DMS53 (cell line): ENCODE measurements at places on chromosomes 6 and 20.

DNA sequence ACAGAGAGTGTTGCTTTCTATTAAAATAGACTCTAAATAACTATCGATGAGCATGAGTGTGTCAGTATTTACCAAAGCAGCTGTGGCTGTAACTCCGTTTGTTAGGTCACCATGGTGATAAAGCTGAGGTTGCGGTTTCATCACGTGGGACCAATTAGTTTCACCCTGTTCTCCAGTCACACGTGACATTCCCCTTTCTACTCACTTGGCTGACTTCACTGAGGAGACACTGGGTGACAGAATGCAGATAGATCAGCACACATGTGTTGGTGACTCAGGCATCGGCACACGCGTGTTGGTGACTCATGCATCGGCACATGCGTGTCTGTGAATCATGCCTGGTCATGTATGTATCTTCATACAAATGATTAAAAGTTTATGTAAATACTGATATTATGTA lies 285.4 kb downstream of the THBS2 start:
- DNase-seq = peak; percentile 95

GRCh38 chr20:44460795-44461141 lies 14.9 kb upstream of the TTPAL start:
- peak; percentile 78 for DNase-seq

DNA sequence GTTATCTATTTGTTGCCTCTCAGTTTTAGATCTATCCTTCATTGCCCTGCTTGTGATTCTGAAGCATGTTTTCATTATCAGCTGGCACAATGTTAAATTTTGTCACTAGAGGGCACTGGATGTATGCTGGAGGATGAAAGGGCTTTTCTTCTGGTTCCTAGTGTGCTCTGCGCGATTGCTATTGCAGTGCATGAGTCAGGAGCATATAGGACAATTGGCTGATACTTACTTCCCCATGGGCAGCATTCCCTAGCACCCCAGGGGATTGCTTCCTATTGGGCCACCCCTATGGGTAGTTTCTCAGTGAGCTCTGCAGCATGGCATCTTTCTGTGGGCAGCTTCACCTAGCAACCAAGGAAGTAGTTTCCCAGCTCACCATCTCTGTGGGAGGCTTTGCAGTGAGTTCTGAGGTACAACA lies 280.3 kb upstream of the SYNCRIP start:
- DNase-seq = peak; percentile 81

GRCh38 chr6:111445861-111446267 lies 37.2 kb downstream of the REV3L start:
- DNase-seq = no peak

GRCh38 chr6:79646006-79646405 lies 14.9 kb downstream of the SH3BGRL2 start:
- peak; percentile 29 for DNase-seq

GRCh38 chr6:114713690-114714089 lies 370.9 kb upstream of the HS3ST5 start:
- DNase-seq = no peak

GRCh38 chr6:88490908-88491264 lies 324.7 kb upstream of the CNR1 start:
- no peak for DNase-seq

- peak; percentile 55 for DNase-seq
Observed at GRCh38 chr6:96089173-96089572, 73.4 kb downstream of the FUT9 start.

GRCh38 chr6:11386323-11386722 lies 151.2 kb upstream of the TMEM170B start:
- DNase-seq = no peak

- DNase-seq = peak; percentile 2
Observed at GRCh38 chr6:134373282-134373922, 55.5 kb upstream of the SGK1 start.

DNA sequence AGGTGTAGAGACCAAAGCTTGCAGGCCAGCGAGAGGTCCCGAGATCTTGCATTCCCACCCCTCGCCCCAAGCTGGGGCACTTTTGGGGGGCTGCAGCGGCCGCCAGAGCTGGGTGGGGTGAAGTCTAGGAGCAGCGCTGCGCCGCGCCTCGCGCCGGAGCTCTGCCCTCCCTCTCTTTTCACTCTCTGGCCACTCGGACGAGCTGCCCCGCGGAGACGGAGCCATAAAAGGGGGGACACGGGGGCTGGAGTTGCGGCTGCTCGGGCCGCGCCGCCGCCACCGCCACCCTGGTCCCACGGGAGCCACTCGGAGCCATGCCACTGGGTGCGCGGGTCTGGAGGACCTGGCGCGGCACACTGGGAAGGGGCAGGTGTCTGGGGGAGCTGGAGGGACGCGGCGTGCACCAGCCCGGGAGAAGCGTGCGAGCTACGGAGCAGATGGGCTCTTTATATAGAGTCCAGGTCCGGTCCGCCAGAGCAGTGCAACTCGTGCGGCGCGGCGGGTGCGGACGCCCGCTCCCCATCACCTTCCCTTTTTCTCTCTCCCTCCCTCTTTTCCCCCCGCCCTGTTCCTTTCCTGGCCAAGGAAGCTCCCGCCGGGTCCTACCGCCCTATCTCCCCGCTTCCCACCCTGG lies 687 bp upstream of the HTR1B start:
- peak; percentile 57 for DNase-seq

DNA sequence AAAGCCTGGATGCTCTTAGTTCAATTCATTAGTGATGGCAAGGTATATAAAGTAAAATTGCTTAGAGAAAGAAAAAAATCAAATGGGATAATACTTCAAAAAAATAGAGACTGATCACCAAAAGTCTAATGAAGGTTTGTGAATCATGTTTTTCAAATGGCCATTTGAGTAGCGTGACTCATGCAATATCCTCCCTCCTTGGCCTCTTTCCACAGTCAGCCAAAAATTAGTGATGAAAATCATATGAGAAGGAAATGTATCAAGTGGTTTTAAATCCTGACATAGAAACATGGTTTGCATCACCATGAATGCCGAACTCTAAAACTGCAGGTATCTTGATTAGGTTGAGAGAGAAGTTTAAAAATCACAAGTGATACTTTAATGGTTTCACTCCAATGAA lies 1.2 kb upstream of the COL19A1 start:
- DNase-seq = peak; percentile 39

- DNase-seq = no peak
Observed at GRCh38 chr20:11375966-11376365, 541.7 kb upstream of the BTBD3 start.

- no peak for DNase-seq
Observed at GRCh38 chr20:10532361-10532760, 97.3 kb downstream of the SLX4IP start.

DNA sequence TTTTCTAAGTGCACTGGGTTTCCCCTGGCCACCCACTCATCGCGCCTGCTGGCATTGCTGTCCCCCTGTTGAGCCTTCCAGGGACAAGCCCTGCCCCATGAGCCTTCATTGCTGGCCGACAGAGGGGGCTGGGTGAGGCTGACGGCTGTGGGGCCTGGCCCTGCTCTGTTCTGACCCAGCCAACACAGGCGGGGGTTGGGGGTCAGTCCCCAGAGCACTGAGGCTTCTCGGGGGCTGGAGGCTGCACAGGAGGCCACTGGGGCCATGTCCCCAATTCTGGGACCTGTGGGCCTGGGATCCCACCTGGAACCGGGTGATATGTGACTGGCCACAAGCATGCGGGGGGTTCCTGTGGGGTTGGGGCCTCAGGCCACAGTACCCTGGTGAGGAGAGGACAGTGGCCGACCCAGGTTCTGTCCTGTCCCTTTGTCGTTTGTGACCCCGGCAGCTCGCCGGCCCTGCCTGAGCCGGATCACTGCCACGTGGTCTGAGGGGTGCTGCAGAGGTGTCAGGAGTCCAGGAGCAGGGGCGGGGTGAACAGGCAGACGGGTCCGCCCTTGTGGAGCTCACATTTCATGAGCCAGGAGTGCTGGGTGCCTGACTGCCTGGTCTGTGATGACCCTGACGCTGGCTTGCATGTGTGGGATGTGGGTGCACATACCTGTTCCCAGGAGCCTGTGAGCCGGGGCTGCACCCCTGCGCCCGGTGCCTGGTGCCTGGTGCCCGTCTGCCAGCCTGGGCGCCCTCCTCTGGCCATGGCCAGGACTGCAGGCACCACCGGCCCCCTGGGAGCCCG lies 2.1 kb upstream of the COL20A1 start:
- DNase-seq = peak; percentile 67

DNA sequence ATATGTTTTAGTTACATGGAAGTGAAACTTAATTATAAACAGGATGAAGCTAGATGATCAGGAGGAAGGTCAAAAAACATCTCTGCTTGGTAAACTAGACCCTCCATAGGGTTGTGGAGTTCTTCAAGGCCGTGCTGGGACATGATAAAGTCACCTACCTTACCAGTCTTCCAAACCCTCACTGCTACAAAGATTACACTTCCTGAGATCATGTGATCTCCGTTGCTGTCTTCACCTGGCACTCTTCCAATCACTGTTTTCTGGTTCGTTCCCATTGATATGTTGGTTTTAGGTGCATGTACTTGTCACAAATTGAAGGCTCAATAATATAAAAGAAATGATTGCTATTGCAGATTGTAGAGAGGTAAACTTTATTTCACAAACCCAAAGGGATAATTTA lies 161.5 kb upstream of the MAN1A1 start:
- DNase-seq = peak; percentile 7

DNA sequence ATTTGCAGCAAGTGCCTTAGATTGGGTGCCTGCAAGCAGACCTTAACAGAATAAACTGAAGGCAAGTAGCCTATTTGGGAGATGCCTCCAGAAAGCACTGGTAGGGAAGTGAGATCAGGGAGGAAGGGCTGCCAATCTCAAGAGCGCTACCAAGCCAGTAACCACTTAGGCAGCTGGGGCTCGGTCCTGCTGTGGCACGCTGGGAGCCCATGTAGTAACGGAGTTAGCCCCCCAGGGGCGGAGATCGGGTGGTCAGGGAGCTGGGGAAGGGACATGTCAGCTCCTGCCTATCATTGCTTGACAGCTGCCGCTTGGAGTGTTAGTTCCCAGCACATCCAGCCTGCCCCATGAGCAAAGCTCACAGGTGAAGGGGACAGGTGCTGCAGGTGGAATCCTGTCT lies 127.0 kb downstream of the CEBPB start:
- DNase-seq = peak; percentile 77

GRCh38 chr6:106252687-106253086 lies 72.9 kb downstream of the ATG5 start:
- no peak for DNase-seq

DNA sequence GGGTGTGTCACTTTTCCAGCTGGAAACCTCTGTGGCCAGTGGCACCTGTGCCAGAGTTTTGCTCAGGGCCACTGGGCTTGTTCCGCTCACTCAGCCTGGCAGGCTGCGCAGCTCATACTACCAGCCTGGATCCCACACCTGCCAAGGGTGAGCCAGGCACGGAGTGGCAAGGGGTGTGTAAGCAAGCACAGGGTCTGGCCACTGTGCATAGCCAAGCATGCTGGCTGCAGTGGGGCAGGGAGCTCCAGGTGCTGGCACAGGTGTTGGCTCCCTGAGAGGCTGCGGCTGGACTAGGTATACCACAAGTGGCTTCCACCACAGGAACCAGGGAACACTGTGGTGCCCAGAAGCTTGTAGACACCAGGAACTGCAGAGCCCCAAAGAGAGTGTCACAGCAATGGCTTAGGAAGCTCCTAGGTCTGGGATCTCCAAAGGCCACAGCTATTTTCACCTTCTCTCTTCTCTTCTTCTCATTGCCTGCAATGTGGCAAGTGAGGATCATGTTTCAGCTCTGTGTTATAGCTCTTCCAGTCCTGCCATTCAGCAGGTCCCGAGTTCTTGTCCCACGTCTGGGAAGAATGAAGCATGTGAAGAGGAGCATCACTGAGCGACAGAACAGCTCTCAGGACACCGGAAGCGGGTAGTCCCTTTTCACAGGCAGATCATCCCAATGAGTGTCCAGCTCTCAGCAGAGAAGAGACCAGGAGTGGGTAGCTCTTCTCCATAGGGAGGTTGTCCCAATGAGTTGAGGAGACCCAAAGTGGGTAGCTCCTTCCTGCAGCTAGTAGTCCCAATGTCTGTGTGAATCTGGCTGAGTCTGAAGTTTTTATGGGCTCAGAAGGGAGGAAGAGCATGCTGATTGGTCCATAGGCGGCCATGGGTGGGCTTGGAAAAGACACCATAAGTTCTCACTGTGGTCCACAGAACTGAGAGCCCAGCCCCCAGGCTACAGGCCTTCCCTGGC lies 41.3 kb downstream of the WASF1 start:
- peak; percentile 10 for DNase-seq

GRCh38 chr6:101614774-101615173 lies 221.3 kb downstream of the GRIK2 start:
- peak; percentile 51 for DNase-seq

GRCh38 chr20:17500271-17500670 lies 30.9 kb downstream of the BFSP1 start:
- no peak for DNase-seq

DNA sequence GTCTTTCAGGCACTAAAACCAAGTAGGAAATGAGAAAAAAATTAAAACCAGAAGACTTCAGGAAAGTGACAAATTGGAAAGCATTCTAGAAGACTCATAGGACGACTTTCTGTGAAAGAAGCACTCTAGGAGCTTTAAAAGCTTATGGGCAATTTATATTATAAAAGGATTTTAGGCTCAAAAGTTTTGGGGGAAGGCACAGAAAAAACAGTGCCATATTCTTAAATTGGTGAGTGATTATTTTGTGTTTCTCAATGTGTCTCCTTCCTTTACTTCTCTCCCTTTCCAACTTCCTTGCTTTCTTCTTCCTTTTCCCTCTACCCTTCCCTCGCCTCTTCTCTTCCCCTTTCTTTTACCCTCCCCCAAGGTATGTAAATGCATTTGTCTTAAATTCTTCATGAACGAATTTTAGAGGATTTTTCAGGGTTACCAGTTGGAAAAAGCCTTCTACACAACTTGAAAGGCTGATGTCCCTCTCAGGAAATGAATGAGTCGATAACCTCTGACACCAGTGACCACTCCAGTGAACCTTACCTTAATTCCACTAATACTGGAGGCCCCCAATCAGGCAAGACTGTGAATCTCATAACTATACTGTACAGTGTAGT lies 2.6 kb upstream of the LIN28B start:
- no peak for DNase-seq

DNA sequence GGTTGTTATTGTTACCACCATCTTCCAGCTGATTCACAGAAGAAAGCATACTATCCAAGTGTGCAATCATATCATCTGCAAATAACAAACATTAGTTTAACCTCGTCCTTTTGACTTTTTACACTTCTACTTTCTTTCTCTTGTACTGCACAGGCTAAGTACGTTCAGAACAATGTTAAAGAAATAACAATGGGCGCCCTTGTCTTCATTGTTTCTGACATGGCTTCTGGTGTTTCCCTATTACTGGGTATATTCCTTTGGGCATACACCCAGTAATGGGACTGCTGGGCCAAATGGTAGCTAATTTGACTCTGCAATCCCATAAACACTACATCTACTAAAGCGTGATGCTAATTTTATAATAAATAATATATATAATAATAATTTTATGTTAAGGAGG lies 146.7 kb downstream of the GJA10 start:
- no peak for DNase-seq

- no peak for DNase-seq
Observed at GRCh38 chr6:116651916-116652315, 16.6 kb downstream of the ZUP1 start.
